Myocyte (in vitro differentiated cells): ENCODE measurements at places on chromosomes 7 and 10.

- no peak for DNase-seq
Measured at GRCh38 chr7:128909625-128910568, 612 bp downstream of the KCP start.

GRCh38 chr10:96309628-96310320, 5.5 kb downstream of the DNTT start:
- DNase-seq: no peak

DNA sequence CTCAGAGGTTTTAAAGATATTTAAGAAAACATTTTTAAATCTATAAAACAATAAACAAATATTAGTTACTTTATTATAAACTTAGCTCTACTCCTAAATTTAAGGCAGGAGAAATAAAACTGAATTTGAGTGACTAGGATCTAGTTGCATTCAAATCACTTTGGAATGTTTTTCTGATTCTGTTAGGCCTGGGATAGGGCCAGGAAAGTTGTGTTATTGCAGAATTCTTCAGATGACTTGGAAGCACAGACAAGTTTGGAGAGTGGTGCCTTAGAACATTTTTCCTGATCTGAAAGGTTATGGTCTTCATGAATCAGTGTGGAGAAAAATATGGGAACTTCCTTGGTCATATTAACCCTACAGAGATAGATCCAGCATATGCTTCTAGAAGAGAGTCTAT, 15.6 kb upstream of the SLC25A13 start:
- DNase-seq: no peak

GRCh38 chr7:55533050-55533728, 39.1 kb downstream of the VOPP1 start:
- peak; percentile 96 for DNase-seq

DNA sequence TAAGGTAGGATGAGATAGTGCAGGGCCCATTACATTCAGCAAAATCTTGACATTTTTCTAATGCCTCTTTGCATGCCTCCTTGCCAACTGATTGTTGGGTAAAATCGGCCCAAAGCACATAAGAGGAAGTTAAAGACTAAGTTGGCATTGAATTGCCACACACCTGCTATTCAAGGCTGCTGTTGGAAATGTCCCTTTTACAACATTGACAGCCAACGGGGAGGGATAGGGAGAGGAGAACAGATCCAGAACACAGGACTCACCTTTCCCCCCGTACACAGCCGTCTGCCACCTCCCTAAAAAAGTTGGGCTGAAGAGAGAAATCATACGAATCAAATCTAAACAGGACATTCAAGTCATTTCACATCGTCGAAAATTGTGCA, 695 bp downstream of the FAM237B start:
- DNase-seq: no peak

- DNase-seq: no peak
Measured at GRCh38 chr10:10986606-10987005, 31.1 kb upstream of the CELF2 start.

- no peak for DNase-seq
Measured at GRCh38 chr7:12687718-12688171, 312 bp downstream of the ARL4A start.

GRCh38 chr7:107581387-107582013, 1.5 kb downstream of the BCAP29 start:
- DNase-seq: no peak
